ENCODE measurements at places on chromosomes 1 and 21.

- no peak for DNase-seq
Observed at GRCh38 chr1:94259635-94260289, 22.4 kb upstream of the ARHGAP29 start.

- no peak for DNase-seq
Observed at GRCh38 chr1:36389261-36389660, 3.5 kb upstream of the STK40 start.

- DNase-seq: no peak
Observed at GRCh38 chr1:93132638-93133037, 47.6 kb downstream of the TMED5 start.

DNA sequence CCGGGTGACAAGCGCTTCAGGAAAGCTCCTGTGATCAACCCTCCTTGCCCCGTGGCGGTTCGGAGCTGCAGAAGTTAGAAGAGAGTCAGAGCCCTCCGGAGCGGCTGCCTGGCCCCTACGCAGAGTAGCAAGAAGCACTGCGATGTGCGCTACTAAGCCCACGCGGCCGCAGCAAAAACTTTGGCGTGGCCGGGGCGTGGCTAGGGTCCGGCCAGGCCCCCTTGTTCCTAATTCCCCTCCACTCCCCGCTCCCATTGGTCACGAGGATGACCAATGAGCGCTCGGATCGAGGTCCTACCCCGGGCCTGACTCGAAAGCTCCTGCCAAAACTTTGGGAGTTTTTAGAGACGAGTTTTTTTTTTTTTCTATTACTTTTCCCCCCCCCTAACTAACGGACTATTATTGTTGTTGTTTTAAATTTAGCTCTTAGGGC lies at the start of gene HLX:
Gene HLX, plus strand, starts transcription at position 368 of the 433 bp plus-strand sequence. CDS start 415 bp downstream, outside the sequence.
- DNase-seq: no peak

DNA sequence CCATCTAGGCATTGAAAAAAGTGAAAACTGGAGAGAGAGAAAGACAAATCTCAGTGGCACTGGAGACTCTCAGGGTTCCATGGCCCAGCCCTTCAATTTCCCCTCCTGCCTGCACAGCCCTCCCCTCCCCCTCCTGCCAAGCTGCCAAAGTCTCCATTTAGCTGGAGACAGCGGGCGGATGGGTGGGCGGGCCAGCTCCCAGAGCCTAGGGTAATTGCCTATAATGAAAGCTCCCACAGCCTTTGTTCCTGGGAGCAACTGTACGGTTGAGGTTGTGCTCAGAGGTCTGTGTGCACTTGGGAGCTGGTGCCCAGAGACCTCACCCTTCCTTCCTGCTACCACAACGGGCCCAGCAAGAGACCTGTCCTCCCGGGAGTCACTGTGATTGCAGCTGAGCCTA lies 89.6 kb downstream of the NAV1 start:
- peak; percentile 33 for DNase-seq

DNA sequence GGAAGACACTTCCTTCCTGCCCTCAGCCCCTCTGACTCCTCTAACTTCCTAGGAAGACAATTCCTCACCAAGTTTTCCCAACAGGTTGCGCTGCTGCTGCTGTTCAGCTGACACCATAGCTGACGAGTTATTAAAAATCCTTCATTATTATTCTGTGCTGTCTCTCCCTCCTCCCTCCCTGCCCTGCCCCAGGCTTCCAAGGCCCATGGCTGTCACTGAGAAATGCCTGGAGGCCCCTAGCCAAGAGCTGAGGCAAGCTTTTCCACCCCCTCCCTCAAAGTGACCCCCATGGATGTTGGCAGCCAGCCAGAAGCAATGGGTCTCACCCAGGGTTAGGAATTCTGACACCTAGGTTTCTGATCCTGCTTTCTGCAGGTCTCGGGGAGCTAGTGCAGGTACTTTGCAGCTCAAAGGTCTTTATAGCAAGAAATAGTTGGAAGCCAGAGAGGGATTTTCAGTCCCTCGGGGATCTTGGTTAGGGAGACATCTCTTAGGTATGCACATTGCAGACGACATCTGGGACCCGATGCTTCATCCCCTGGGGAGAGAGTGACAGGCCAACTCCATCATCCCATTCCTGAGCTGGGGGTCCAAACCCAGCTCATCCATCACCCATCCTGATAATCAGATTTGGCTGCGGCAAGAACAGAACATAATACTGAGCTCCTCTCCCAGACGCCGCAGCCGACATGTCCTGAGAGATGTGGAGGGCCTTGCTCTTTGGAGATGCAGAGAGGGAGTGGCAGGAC lies 65.0 kb downstream of the KIRREL1 start:
- DNase-seq: no peak

DNA sequence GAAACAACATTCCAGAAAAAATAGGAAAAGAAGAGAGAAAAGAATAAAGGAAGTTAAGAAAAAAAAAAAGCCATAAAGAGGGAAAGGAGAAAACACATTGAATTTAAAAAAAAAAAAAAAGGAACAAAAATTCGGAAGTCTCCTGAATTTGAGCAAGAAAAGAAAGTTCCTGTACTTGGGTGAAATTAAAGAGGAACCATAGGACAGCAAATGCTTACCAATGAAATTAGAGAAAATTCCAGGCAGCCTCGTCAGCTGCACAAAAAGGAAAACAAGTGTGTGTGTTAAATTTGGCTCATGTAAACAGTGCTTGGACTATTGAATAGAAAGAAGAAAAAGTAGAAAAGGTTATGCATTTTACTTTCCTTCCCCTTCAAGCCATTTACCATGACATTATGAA lies 4.9 kb downstream of the IL12RB2 start:
- DNase-seq: no peak

DNA sequence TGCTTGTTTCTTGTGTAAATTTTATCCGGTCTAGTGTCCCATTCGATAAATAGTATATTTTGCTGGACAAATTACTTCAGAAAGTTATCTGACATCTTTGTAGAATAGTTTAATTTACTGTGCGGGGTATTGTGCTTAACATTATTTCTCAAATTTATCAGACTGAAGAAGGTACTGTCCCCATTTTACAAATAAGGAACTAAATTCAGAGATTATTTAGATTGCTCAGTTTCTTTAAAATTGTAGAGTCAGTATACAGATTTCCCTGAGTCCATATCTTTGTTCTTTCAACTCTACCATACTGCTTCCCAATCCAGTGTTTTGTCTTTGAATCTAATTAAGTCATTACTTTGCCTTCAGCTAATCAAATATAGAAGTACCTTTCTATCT lies 6.4 kb downstream of the ATP5PB start:
- DNase-seq: no peak

DNA sequence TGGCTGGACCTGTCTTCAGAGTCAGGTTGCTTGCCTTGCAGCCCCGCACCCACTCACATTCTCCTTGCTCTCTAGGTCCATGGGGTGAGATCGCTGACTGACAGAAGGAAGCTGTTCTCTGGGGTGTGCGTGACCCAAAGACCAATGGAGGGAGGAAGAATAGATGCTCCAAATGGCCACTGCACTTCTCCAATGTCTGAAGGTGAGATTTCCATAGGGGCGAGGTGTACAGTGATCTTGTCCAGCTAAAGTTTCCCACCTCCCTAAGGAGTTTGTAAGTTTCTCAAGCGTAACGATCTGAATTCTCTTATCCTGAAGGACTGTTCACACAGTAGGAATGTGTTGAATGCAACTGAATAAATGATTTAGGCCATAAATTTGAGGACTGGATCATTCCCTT lies 211.9 kb upstream of the IRF2BP2 start:
- DNase-seq: no peak

GRCh38 chr1:184022668-184023067 lies 14.9 kb downstream of the COLGALT2 start:
- no peak for DNase-seq

All from NCI-H345 (cell line).